ENCODE measurements at places on chromosomes 3 and 15.

GRCh38 chr3:194404365-194405140, 5.5 kb upstream of the GP5 start:
- DNase-seq: no peak

GRCh38 chr3:150170852-150171520, 200.3 kb upstream of the PFN2 start:
- no peak for DNase-seq

GRCh38 chr3:33250712-33251111, 26.5 kb upstream of the FBXL2 start:
- DNase-seq: no peak

DNA sequence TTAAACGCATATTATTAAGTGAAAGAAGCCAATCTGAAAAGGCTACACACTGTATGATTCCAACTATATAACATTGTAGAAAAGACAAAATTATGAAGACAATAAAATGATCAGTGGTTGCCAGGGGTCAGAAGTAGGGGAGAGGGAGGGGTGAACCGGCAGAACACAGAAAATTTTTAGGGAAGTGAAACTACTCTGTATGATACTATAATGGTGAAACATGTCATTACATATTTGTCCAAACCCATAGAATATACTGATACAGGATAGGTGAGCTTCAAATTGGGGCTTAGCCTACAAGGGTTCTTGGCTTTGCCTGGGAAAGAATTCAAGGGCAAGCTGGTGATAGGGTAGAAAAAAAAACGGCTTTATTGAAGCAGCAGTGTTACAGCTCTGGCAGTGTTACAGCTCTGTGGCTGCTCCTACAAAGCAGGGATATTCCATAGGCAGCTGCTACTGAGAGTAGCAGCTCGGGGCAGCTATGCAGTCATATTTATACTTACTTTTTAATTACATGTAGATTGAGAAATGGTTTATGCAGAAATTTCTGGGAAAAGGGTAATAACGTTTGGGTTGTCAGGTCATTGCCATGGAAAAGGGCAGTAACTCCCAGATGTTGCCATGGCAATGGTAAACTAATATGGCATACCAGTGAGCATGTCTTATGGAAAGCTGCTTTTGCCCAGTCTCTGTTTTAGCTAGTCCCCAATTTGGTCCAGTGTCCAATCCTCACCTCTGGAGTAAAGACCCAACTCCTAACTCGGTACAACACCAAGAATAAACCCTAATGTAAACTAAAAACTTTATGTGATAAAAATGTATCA, 125.1 kb upstream of the SLC25A36 start:
- DNase-seq: no peak

GRCh38 chr3:54963641-54964040, 35.8 kb upstream of the LRTM1 start:
- DNase-seq: no peak

GRCh38 chr3:161941891-161942290, 445.3 kb downstream of the OTOL1 start:
- DNase-seq: no peak

DNA sequence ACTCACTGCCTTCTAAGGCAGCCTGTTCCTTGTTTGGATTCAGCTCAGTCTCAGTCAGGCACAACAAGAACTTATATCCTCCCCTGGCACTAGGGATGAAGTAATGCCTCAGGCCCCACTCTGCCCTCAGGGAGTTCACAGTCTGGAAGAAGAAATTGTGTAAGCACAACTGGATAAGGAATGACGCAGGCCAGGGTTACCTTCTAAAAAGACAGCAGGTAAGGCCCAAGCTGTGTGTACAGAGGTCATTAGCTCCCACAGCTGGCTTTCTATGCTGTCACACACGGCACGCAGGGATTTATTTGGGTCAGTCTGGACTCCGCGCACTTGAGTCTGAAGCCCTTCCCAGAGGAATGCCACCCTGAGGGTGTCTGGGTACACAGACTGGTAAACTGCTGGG, 82.9 kb downstream of the IQSEC1 start:
- DNase-seq: no peak

DNA sequence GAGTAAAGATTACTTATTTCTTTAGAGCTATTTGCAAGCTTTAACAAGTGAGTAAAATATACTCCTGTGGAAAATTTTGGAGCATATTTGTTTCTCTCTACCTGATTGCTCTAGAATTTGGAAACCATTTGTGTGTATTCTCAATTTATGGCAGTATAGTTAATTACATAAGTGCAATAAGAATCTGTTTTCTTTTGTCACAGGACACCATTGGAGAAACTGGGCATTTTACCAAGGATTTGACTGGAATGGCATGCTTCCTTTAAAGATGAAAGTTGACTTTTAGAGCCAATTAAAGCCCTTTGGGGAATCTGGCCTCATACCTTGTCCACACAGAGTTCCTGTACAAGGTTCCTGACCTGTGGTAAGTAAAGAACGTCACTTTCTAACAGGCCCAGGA, 38.4 kb downstream of the PAQR5 start:
- no peak for DNase-seq

- DNase-seq: no peak
These were observed 34.7 kb downstream of the EPHB1 start for GRCh38 chr3:134829721-134830120.

- no peak for DNase-seq
These were observed 36.9 kb downstream of the SENP8 start for GRCh38 chr15:72155003-72155621.

DNA sequence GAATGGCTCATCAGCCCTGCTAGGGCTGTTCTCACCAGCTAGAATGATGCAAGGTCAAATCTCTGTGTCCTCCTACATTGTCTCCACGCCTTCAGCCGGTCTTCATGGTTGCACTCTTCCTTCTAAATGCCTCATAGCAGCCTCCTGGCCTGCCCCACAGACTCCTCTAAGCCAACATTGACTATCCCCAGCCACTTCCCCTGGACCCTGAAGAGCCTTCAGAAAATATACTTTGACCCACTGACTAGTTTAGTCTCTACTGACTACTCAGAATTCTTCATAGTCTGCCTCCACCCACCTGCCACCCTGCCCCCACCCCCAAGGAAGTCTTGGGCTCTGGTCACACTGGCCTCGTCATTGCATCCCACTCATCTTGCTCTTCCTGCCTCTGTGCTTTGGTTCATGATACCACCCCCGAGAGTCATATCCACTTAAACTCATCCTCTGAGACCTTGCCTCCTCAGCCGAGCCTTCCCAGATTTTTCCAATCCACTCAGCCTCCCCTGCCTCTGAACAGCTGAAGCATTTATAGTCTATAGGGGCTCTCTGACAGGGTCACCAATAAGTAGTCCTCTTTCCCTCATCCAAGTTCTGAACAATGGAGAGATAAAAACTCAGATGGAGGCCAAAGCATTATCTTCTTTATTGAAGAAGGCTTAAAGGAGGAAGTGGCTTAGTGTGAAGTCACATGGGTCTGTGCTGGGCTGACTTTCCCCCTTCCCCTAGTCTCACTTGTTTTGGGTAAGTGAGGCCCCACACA, 9.5 kb upstream of the DOCK3 start:
- no peak for DNase-seq

- no peak for DNase-seq
These were observed 185.4 kb downstream of the SUCNR1 start for GRCh38 chr3:152058856-152059255.

- no peak for DNase-seq
These were observed 561.4 kb downstream of the PYDC2 start for GRCh38 chr3:192022412-192022811.

GRCh38 chr15:69593488-69593887, 140.9 kb downstream of the RPLP1 start:
- DNase-seq: no peak

GRCh38 chr15:62976301-62976881, 66.2 kb upstream of the TPM1 start:
- no peak for DNase-seq

- no peak for DNase-seq
These were observed 478.6 kb downstream of the AGBL1 start for GRCh38 chr15:86558252-86558651.

DNA sequence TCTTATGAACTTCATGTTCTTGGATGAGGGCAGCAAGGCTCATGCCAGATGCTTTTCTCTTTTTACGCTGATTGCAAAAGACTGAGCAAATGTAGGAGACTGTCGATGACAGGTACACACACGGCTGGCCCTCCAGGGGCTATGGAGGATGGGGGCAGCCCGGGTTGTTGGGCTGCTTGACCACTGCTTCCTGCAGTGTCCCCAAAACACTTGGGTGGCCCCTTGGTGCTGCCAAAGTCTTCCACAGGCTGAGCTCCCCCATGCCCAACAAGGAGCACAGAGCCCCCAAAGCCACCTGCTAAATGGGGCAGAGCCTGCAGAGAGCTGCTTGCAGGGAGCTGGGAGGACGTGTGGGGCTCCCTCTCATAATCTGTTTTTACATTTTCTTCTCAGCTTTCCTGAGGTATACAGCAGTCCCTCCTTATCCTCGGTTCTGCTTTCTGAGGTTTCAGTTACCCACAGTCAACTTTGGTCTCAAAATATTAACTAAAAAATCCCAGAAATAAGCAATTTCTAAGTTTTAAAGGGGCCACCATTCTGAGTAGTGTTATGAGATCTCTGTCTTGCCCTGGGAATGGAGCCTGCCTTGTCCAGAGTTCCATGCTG, 7.3 kb downstream of the PRR23E start:
- DNase-seq: no peak

GRCh38 chr3:116256843-116257485, 188.3 kb downstream of the LSAMP start:
- DNase-seq: no peak

GRCh38 chr3:78887547-78888011, 880.2 kb downstream of the ROBO1 start:
- DNase-seq: no peak

DNA sequence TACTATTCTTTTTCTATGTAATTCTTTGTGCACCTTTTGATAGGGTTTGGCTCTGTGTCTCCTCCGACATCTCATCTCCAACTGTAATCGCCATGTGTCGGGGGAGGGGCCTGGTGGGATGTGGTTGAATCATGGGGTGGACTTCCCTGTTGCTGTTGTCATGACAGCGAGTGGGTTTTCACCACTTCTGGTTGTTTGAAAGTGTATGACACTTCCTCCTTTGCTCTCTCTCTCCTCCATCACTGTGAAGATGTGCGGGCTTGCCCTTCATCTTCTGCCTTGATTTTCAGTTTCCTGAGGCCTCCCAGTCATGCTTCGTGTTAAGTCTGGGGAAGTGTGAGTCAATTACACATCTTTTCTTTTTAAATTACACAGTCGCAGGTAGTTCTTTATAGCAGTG, 225.8 kb upstream of the DPPA4 start:
- DNase-seq: no peak

- no peak for DNase-seq
These were observed 619.0 kb upstream of the AGTR1 start for GRCh38 chr3:148078658-148079057.

- DNase-seq: no peak
These were observed 559 bp downstream of the SENP5 start for GRCh38 chr3:196868297-196868661.

DNA sequence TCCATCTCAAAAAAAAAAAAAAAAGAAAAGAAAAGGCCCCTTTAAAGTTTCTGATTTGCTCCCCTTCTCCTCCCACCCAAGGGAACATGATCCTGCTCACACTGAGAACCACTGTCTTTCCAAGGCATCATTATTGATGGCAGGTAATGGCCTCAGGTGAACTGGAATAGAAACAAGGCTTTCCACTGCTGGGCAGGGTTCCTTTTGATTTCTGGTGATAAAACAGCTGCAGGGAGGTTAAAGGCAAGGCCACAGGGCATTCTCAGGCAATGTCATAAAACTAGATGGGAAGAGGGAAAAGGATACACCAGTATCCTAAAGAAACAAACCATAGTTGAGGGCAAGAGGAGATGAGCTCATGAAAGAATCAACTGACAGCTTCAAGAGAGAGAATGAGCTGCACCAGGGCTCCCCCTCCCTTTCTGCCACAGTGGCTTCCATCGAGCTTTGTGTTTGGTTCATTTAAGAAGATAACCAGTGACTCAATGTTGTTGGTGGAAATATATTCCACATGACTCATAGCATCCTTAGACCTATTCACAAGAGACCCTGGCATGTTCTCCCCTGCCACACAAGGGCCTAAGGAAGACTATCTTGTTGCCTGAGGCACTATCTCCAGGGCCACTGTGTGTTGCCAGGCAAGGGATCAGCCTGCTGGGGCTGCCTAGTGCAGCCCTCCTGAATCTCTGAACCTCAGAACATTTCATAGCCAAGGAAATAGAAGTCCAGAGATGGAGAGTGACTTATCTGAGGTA, 86.4 kb downstream of the WDR76 start:
- DNase-seq: no peak

DNA sequence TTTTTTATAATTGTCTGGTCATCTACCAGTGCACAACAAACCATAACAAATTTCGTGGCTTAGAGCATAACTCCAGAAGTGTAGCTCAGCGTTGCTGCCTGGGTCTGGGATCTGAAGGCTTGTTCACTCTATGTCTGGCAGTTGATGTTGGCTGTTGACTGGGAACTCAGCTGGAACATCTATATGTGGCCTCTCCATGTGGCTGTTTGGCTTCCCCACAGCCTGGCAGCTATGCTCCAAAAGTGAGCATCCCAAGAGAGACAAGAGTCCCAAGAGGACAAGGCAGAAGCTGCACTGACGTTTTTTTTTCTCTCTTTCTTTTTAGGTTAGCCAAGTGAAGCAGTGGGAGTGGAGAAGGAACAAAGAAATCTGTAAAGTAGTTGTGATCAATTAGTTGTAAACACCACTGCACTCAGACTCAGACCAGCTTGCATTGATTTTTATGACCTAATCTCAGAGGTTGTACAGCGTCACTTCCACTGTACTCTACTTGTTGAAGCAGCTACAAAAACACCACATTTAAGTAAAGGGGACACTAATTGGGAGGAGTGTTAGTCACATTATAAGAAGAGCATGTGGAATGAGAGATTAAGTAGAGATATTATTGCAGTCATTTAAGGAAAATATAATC, 2.5 kb upstream of the GPR176 start:
- DNase-seq: no peak

GRCh38 chr3:15332405-15333098, at the start of gene SH3BP5:
Gene SH3BP5 (minus strand): TSS chr3:15332586. CDS start chr3:15332408, 178 bp downstream.
- peak; percentile 41 for DNase-seq

DNA sequence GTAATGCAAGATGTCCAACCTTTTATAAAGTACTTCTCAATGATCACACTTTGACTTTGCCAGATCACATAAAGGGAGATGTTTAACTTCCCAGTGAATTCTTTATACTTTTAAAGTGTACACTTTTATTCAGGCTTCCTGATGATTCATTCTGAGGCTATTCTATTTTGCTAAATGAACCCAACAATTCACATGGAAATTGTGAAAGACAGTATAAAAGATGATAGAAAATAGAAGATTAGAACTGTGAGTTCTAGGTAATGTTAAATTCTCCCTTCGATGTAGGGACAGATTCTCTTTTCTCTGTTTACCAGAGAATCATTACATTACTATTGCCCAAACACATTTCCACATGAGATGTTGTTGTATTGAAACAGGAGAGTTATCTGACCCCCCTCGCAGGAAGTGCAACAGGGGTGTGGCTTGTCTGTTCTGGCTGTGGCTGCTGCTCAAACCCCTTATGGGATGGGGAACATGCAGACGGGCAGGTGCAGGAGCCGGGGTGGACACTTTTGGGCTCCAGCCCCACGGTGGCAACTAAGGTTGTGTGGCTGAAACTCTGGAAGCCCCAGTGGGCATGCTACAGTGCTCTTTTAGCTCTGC, 131.3 kb upstream of the LRTM1 start:
- no peak for DNase-seq

- no peak for DNase-seq
These were observed 842 bp downstream of the FSTL1 start for GRCh38 chr3:120449701-120450599.

GRCh38 chr3:57048052-57048671, 12.3 kb upstream of the SPATA12 start:
- DNase-seq: no peak

All from activated CD8-positive, alpha-beta memory T cell treated with anti-CD3 and anti-CD28 coated beads for 4 hours (primary cell).